Kidney epithelial cell (primary cell): ENCODE measurements at places on chromosomes 11 and 22.

GRCh38 chr22:37626144-37626543 lies 13.3 kb upstream of the SH3BP1 start:
- no peak for DNase-seq

DNA sequence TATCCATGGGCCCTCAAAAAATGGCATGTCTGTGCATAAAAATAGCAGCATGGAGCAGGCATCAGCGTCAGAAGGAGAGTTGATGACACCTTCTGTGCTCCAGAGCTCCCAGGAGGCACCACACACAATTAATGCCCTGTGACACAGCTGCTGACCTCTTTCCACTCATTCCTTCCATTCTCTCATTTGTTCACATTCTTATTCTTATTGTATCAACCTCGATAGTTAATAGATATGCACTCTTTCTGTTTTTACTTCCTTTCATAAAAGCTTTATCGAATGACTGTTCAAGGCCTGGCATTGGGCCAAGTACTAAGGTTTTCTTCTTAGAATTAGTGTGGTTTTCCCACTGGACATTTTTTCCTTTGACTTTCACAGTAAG lies 266.0 kb upstream of the MTNR1B start:
- DNase-seq = no peak

GRCh38 chr11:3626250-3626960 lies 15.4 kb downstream of the ART5 start:
- no peak for DNase-seq

DNA sequence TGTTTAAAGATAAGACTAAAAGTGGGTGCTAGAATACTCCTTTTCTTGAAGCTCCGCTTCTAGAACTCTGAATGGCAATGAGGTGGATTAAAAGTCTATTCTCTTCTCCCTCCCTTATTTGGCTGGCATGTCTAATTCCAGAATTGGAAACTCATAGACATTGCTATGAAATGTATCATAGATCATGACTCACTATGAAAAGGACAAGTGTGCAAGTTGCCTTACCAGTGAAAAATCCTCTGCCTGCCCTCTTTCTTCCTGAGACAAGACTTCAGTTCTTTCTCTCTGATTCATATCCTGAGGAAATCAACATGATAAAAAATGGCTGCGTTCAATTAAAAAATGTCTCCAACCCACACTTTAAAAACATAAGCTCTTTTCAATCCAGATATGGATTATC lies 73.2 kb upstream of the BLID start:
- DNase-seq = peak; percentile 89

- DNase-seq = no peak
These were observed 11.6 kb downstream of the SRPRA start for GRCh38 chr11:126257144-126257543.
